ENCODE measurements at places on chromosomes 2 and 18.

DNA sequence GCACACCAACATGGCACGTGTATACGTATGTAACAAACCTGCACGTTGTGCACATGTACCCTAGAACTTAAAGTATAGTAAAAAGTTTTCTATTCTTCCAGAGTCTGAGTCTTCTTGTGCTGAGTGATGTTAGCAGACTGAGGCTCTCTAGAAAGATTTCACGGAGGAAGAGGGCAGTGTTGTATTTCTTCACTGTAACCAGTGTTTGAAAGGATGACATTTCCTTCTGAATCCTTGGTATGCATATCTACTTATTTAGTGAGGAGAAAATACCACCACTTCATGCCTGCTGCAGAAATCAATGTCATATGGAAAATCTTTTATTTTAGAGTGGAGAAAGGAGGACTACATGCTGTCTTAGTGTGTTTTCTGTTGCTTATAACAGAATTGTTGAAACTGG, 357.1 kb downstream of the CCDC85A start:
- no peak for DNase-seq

GRCh38 chr2:226649871-226650660, 149.6 kb downstream of the IRS1 start:
- DNase-seq = no peak

- no peak for DNase-seq
Observed at GRCh38 chr2:186714611-186715010, 20.8 kb downstream of the FAM171B start.

DNA sequence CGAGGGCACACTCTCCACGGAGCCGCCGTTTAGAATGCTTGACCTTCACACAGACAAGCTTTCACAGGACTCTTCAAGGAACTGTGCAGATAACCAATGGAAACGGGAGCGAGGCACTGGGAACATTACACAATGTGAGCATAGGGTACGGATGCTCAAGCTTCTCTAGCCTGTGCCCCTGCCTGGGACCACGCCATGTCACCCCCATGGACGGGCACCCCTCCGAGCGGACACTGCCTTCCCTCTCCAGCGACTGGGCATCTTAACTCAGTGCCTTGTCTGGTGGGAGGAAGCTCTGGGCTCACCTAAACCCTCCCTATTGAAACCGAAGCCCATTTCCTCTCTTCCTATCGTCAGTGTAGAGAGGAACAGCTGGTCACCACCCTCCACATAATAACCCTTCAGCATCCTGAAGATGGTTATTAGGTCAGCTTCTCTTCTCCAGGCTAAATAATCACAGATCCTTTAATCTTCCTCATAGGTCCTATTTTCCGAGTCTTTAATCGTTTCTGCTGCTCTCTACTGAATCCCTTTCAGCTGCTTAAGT, 626.7 kb downstream of the GALR1 start:
- DNase-seq = no peak

DNA sequence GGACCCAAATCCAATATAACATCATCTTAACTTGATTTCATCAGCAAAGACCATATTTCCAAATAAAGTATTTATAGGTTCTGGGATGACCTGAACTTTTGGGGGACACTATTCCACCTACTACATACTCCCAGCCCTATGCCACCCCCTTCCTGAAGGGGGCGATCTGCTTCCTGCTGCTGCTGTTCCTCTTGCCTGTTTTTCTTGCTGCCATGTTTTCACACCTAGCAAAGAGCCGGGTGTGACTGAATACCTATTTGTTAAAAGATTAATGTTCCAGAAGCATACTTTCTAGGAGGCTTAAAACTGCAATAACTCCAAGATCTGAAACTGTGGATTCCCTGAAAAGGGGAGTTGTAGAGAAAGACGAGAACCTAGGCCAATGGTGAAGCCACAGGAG, 89.7 kb downstream of the ICOS start:
- no peak for DNase-seq

- DNase-seq = no peak
Observed at GRCh38 chr2:105412584-105412983, 13.7 kb upstream of the FHL2 start.

- DNase-seq = no peak
Observed at GRCh38 chr2:27622921-27623384, 5.9 kb downstream of the CCDC121 start.

DNA sequence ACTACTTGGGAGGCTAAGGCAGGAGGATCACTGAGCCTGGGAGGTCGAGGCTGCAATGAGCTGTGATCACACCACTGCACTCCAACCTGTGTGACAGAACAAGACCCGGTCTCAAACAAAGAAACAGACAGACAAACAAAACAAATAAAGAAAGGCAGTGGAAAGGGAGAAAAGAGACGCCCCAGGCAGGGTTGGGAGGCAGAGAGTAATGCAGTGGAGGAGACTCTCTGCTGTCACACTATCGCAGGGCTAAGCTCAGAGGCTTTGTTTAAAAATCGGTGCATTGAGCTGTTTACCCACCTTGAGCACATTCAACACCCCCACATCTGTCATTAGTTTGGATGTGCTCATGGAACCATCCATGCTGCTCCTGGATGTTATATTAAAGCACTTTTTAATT, 84.2 kb upstream of the RMP24 start:
- no peak for DNase-seq

- no peak for DNase-seq
Observed at GRCh38 chr2:13040043-13040442, 323.3 kb downstream of the TRIB2 start.
